ENCODE measurements at places on chromosomes 5 and 9.

GRCh38 chr9:69970001-69970533 is 73.6 kb upstream of the MAMDC2 start:
- no peak for DNase-seq

DNA sequence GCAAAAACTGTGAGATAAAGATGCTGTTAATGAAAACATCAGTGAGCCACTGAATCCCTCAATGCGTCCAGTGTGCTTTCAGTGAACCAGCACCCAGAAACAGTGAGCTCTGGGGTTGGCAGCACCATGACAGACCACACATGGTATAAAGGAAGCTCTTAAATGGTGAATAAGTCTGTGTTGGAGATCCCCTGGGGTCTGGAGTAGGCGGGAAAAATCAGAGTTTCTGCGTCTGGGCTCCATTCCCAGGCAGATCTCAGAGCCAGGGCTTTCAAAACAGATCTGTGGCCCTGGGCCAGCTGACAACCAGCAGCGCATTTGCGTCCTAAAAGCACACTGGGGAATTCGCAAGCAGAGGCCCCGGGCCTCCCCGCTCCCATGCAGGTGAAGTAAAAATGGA is 233.5 kb downstream of the FRMD3 start:
- no peak for DNase-seq

- no peak for DNase-seq
These were observed 92.8 kb downstream of the IQGAP2 start for GRCh38 chr5:76495870-76496269.

DNA sequence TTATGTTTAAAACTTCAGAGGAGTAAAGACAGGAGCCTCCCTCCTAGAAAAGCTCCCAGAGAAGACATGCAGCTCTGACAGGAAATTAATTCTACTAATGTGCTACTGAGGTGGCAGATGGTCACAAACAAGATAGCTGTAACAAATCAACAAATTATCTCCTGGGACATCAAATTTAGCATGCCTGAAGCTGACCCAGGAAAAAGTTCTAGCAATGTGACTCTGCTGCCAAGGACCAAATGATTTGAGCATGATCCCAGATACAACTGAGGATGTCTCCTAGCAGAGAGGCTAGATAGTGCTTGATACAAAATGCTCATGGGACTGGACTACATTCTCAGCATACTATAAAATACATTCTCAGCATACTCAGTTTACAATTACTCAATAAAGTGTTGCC is 413.5 kb upstream of the SMC2 start:
- DNase-seq: no peak

GRCh38 chr5:166074582-166075481 is 2216.6 kb upstream of the WWC1 start:
- DNase-seq: no peak

GRCh38 chr5:112529525-112529924 is 110.4 kb upstream of the EPB41L4A start:
- no peak for DNase-seq

DNA sequence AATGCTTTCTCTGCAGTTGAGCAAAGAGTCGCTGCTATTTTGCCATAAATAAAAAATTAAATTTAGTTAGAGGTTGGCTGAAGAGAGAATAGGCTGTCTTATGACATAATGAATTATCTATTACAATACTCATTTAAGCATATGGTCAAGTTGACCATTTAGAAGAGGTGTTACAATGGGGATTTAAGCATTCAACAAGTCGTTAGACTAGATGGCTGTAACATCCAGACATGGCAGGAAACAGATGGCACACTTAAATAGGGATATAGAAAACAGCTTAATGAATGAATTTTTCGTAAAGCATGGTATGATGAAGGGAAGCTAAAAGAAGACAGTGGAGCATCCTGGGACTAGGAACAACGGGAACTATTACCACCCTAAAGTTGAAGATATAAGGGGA is 160.3 kb upstream of the PTPRD start:
- no peak for DNase-seq

Data from CD4-positive, alpha-beta T cell treated with Interleukin-4 for 1 hour (primary cell).